ENCODE measurements at places on chromosomes 4 and X.

DNA sequence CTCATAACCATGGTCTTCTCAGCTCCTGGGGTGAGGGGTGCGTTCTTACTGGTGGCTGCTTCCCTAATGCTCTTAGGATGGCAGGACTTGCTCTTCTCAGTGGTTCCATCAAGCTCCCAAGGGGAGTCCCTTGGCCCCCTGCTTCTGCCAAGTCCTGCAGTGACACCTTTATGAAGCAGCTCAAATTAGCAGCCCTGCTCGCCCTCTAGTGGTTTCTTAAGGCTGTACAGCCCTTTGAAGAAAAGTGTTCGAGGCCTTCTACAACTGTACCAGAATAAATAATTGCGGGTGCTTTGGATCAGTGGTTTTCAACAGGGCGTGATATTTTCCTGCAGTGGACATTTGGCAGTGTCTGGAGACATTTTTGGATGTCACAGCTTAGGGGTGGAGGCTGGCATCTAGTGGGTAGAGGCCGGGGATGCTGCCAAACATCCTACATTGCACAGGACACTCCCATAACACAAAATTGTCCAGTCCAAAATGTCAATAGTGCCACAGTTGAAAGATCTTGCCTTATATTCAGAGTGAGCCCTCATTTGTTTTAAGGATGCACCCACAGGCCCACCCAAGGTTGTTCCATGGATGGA is 204.7 kb upstream of the S100G start:
- no peak for DNase-seq

GRCh38 chrX:114599911-114600310 is 16.0 kb downstream of the HTR2C start:
- DNase-seq = no peak

DNA sequence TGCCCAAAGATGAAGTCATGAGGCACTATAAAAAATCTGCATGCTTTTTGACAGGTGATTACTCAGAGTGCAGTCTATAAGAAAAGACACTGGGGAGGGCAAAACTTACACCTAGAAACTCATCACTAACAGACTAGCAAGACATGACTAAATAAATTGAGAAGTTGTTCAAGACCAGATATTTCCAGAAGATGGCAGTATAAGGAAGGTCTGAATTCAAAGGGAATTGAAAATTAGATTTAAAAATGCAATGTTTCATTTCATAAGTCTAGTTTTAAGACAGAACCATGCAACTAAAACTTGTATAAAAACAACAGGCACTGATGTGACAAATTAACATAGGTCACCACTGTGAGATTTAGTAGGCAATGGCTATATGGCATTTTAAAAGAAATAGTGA is 232.5 kb upstream of the POF1B start:
- DNase-seq = no peak

- no peak for DNase-seq
Observed at GRCh38 chr4:168218645-168219044, 99.9 kb downstream of the DDX60 start.

DNA sequence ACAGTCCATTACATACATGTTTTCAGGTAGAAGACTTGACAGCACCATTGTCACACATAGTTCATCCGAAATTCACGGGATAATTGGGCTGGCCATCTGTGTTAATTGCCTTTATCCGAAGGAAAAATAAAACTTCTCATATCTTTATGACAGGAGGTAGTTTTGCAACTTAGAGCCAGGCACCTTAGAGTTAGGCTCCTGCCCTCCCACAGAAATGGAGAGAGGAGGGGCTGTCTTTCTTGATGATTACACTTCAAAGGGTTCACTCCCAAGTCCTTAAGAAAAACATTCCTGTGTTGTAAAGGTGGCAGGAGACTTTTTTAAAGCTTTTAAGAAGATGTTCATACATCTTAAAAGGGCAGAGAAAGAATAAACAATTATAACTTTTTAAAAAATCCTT is 10.5 kb upstream of the SCARB2 start:
- no peak for DNase-seq

- no peak for DNase-seq
Observed at GRCh38 chrX:21408788-21409187, 34.6 kb downstream of the CNKSR2 start.

DNA sequence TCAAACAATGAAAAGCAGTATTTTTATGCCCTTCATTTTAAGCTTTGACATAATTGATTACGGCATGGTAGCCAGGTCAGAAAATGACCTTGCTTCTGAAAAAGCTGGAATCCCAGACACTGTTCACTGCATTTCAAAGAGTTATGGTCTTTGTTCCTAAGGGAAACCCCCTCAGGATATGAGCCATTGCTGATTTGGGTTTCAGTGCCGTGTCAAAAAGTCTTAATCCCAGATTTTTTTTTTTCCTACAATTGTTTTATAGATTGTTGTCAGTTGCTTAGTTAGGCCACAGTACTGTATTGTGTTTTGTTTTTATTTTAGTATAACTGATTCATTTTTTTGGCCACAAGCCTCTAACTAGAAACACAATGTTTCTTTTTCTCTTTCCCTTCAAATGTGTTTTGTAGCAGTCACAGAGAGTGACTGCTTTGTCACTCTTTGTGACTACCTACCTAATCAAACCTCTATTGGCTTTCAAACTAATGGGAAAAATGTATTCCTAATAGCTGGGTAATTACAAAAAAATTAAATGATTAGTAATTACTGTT is 10.3 kb downstream of the WDR44 start:
- DNase-seq = no peak

GRCh38 chr4:128831531-128832242 is 22.2 kb downstream of the JADE1 start:
- no peak for DNase-seq

GRCh38 chrX:25003066-25003849 is 12.5 kb downstream of the ARX start:
- no peak for DNase-seq

DNA sequence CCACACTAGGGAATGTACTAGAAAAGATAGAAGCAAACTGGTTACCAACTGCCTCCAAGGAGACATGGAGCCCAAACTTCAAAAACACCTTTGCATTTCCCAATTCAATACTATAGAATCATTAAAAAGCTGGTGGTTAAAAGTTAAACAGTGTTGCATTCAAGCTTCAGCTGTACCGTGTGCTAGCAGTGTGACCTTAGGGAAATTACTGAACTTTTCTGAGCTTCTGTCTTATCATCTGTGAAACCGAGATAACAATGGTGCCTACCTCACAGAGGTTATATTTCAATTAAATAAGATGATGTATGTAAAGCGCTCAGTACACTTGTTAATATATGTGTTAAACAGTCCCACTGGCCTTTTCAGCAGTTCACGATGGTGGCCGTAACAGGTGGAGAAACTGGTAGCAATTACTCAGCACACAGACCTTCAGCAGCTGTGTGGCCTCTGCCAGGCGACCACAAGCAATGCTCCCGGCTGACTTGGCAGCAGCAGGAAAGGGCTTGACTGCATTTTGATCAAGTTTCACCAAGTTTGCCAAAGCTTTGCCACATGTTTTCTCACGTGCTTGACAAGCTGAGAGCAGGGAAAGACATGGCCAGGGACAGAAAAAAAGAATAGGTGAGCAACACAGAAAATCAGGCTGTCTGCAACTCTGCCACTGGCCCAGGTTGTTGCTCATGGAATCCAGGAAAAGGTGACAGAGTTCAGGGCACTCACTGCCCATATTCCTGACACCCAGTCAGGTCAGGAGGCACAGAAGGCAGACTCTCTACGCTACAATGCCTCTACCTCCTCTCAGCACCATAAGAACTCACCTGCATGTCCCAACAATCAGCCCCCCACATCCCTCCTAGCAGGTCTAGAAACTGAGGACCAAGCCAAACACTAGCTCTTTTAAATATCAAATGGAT is 72.1 kb downstream of the PARM1 start:
- no peak for DNase-seq

DNA sequence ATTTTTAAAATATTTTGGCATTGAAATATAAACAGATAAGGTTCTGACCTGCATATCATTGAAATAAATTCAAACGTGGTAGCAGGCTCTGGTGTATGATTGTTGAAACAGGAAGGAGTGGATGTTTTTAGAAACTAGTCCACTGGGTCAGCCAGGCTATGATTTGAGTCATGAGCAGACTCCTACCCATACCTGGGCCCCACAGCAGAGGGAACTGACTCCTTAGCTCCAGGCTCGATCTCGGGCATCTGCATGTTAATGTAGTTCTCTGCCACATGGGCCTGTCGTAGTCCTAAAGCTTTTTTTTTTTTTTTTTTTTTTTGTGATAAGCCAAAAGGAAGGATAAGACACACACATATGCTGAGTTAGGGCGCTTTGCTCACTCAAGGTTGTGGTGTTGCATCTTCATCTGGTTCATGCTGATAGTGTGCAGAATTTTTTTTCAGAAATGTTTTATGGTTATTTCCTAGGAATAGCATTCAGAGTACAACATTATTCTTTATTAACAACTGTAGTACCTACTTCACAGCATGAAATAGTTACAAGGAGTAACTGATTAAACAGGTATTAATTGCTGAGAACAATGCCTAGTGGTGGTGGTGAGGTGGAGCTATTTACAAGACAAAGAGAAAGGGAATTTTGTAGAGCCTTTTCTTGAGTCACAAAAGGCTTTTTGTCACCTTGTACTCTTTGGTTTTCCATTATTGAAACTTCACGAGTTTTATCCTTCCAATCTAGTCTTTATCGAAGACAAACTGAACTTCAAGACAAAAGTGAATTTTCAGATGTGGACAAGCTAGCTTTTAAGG is 27.3 kb downstream of the OFD1 start:
- DNase-seq = no peak

GRCh38 chrX:13266641-13267345 is 53.1 kb downstream of the ATXN3L start:
- DNase-seq = no peak

DNA sequence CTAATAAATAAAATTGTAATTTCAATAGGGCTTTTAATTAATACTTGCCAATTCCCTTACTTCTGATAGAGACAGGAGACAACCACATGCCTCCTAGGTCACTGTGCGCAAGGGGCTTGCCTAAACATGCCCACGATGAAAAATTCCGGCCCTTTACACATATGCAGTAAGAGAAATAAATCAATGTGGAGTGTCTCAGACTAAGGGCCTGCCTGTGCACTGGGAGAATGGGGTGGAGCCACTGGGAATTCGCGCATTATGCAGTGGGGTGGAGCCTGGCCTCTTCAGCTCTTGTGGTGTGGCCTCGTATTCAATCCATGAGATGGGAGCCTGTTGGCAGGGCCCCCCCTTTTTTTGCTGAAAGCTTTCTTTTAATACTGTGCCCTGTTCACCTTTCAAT is 484.5 kb downstream of the PDGFC start:
- DNase-seq = no peak

- DNase-seq = no peak
Observed at GRCh38 chr4:25209702-25210101, 24.1 kb upstream of the PI4K2B start.

GRCh38 chr4:182827954-182828353 is 89.2 kb downstream of the DCTD start:
- no peak for DNase-seq

GRCh38 chrX:8846266-8846665 is 45.1 kb upstream of the FAM9A start:
- DNase-seq = no peak

- DNase-seq = no peak
Observed at GRCh38 chr4:151661873-151662272, 98.9 kb downstream of the GATB start.

- no peak for DNase-seq
Observed at GRCh38 chr4:139374251-139374650, 72.0 kb upstream of the NDUFC1 start.

GRCh38 chr4:34512616-34513015 is 1731.7 kb downstream of the ARAP2 start:
- no peak for DNase-seq

DNA sequence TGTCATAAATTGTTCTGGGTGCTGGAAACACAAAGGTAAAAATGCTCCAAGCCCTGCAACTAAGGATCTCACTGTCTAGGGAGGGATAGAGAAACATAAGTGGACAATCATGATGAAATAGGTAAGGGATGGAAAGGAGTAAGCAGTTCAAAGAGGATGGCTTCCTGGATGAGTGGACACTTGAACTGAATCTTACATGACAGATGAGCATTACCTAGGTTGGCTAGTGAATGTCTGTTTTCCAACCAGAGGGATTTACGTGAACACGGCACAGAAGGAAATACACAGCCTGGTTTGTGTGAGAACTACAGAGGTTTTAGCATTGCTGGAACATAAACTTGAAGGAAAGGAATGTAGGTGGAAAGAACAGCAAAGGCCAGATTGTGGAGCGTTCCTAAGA is 150.2 kb upstream of the GALNT7 start:
- no peak for DNase-seq

DNA sequence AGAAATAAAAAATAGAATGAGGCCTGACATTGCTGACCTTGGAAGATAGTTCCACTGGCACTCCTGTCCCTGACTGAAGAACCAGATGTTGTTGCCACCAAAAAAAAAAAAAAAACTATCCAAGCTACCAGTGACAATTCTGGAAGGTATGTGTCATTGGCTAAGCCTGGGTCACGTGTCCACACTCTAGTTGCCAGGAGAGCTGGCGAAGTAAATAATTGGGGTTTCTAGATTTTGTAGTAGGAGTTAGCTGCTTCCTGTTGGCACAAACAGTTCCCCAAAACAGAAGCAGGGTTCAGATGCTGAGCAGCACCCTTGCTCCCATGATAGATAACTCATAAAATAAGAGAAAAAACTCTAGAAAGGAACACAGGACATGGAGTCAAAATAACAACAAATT is 20.5 kb downstream of the MND1 start:
- DNase-seq = no peak

DNA sequence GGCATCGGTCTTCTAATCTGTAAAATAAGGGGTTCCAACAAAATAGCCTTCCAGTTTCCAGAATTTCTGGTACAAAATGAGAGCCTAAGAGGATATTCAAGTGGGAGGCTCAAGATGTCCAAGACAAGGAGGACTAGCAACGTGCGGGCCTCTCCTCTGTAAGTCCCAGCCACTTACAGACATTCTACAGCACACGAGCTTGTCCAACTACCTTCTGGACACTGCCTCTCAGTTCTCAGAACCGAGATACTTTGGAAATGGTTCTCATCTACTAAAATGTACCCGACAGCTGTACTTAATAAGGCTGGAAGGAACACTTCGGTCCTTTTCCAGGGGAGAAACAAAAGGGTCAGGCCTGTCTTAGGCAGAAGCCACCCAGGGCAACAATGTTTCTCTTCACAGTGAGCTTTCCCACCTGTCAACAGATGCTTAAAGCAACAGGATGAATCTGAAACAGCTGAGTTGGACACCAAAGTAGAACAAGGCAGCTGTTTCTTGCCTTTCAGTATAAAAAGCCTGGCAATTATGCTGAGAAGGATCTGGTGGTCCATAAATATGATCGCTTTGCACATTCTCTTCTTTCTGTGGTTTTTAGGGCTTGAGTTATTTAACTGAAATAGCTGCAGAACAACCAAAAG is 127.0 kb downstream of the HS6ST2 start:
- no peak for DNase-seq

DNA sequence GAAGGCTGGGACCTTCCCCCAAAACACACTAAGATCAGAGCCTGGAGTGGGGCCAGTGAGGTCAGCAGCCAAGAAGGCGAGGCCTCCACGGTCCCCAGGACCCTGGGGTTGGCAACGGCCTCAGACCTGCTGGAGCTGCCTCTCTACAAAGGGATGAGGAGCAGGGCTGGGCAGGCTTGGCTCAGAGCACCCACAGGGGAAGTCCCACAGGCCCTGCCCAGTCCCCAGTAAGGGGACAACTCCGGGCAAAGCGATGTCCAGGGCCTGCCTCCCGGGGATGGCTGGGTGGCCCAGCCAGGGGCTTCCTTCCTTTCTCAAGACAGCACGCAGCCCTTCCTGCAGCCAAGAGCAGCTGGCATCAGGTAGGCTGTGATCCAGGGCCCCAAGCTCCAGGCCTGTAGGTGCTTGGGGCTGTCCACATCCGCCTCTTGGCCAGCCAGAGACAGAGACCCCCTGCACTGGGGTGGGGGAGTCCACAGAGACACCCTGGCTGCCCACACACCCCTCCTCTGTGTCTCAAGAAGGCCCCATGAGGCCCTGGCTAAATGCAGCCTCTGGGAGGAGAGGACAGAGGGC is 5.7 kb downstream of the MXD4 start:
- no peak for DNase-seq

Data from stimulated activated CD8-positive, alpha-beta memory T cell treated with anti-CD3 and anti-CD28 coated beads, Interleukin-4, amount 100 ng/mL, for 4 hours (primary cell).